ENCODE measurements at places on chromosomes 5 and 9. TPM values are rescaled to one million over a fixed set of nuclear protein-coding genes. Genes with fewer than 3 reads are reported as not detected.
A peak's percentile ranks its signal among the peaks of the same experiment; 100 is the strongest.

Gene OTULINL
- 1.0 TPM for total RNA-seq

GRCh38 chr9:133953976-133954709 is 38.0 kb downstream of the VAV2 start:
- DNase-seq, result no peak

DNA sequence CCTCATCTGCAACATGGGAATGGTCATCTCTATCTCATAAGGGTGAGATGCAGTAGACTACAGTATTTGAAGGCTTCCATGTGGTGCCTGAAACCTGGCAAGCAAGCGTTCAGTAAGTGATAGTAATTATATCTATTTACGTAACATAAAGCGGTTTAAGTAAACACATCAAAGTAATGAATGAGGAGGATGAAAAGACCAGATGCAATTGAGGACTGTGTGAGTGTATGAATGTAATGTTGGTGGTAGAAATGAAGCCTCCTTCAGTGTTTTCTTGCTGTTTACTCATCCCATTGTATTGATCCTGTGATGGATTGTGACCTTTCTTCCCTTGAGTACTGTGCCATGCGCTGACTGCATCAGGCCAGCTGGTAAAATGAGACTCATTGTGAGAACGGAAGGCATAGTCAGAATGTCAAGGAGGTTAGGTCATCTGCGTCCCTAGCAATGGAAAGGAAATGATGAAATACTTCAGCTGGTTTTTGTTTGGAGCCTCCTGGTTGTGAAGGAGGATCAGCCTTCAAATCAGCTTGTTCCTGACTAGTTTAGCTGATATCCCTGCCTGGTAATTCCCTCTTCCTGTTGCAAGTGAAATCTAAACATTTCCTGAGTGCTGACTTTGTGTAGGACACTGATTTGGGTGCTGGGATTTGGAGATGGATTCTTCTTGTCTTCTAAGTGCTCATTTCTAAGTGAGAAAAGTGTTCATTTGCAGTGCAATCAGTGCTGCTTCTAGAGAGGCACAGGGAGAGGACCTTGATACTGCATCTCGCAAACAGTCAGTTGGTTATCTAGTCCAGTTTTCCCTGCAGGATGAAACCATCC is 35.6 kb downstream of the TNFSF8 start:
- peak; percentile 88 for DNase-seq

DNA sequence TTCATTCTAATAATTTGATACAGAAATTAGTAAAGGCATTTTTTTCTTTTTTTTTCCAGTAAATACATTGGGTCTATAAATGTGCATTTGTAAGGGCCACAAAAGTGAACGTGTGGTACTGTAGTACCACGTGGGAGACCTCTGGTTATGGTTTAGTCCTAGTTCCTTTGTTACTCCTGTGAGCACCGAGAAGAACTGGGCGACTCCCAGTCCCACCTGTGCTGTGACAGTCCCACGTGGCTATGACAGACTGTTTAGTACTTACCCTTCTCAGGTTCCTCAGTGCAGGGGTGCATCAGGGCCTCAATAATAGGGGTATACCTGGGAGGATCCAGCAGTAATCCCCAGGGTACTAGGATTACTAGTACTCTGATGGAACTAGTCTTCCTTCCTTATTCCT is 49.3 kb downstream of the LRRC70 start:
- no peak for DNase-seq

- no peak for DNase-seq
Observed at GRCh38 chr9:133710661-133711427, 27.3 kb downstream of the SARDH start.

DNA sequence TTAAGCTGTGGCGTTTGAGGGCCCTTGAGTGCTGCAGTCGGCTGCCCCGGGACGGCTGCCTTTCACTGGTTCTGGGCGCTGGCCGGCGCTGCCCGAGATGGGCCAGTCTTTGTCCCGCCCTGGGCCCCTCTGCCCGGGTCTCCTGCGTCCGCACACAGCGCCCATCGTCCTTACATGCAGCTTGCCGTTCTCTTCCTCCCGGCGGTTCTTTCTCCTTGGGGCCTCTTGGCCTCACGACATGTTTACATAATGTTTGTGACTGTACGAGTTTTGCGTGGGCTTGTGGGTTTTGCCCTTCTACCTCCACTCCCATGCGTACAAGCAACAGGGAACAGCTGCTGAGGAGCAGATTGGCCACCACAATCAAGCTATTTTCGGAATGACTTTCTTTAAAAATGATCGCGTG is 618 bp downstream of the TNPO1 start:
- no peak for DNase-seq

DNA sequence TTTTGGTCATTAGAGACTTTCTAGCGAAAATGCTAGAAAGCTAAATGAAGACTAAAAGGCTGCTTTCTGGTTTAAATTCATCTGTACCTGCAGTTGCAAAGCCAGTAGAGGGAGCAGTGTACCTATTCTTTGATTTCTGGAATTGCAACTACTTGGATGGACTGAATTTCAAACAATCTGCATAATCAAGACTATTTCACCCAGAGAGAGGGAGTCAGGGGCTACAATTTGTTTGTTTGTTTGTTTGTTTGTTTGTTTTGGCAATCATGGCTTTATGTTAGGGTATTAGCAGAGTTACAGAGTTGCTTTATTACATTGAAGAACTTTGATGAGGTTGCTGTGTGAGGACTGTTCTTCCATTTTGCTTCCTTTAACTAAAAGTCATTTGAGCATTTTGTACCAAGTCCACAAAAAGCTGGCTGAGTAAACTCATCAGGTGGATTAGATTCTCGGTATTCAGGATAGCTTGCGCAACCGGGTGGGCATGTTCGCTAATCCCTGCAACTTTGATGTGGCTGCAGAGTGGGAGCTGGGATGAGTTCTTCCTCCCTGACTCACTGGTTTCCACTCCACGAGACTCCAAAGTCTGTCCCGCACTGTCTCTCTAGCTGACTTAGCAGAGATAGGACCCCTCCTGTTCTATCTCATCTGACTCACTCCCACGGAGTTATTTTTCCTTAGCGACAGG is 80.0 kb upstream of the TUT7 start:
- peak; percentile 71 for DNase-seq

GRCh38 chr5:131416729-131417128 is 152.9 kb downstream of the CDC42SE2 start:
- no peak for DNase-seq

DNA sequence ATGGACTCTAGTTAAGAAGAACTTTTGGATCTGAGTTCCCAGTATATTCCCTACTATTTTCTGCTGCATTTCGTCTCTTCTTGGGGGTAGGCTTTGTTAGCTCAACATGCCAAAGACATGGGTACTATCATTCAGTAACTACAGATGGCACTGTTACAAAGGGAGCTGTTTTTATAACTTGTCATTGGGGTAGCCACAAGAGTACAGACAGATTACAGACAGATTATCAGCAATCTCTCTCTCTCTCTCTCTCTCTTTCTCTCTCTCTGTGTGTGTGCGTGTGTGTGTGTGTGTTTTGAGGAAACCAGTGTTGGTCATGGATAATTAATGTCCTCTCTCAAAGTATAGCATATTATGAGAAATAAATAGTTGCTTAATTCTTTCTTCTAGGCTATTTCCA is 116.1 kb downstream of the WDR70 start:
- no peak for DNase-seq

GRCh38 chr5:97208184-97208713 is 25.2 kb upstream of the RIOK2 start:
- DNase-seq, result no peak

- DNase-seq, result no peak
Observed at GRCh38 chr5:150305095-150305494, 2.4 kb upstream of the ARSI start.

DNA sequence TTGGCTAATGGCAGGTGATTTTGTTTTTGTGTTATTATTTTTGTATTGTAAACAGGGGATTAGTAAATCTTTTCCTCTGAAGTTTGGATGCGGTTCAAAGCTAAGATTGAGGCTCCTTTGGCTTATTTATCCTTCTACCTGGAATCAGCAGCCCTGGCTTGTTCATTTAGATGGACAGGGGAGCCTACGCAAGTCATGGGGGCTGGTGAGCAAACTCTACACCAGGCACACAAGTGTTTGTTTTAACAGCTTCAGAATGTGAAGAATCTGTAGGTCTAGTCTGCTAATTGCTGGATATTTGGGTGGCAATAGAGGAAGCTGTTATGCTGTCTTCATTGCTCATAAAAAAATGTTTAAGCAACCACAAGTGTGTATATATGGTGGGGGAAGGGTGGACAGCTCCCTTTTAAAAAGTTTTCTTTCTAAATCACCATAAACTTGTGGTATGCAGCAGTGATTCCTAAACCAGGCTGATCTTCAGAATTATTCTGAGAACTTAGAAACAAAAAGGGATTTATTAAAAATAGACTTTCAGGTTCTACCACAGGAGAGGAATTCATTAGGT is 20.7 kb downstream of the ZNF462 start:
- no peak for DNase-seq

Gene EFNA5
- 24.6 TPM for total RNA-seq

GRCh38 chr9:96318921-96319565 is 17.1 kb upstream of the HSD17B3 start:
- DNase-seq, result no peak

DNA sequence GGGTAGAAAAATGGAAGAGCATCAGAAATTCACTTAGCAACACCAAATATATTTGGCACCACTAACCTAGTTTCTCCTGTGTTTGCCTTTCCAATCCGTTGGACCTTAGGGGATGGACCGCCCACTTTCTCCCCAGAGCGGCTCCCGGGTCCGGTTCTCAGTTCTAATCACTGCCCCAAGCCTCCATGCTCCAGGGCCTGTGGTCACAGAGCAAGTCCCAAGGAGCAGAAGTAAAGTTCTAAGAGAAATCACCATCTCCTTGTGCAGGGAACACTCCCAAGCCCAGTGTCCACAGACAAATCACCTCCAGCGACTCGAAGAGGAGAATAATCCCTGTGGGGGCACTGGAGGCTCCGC is 728 bp upstream of the SLC1A1 start:
- no peak for DNase-seq

DNA sequence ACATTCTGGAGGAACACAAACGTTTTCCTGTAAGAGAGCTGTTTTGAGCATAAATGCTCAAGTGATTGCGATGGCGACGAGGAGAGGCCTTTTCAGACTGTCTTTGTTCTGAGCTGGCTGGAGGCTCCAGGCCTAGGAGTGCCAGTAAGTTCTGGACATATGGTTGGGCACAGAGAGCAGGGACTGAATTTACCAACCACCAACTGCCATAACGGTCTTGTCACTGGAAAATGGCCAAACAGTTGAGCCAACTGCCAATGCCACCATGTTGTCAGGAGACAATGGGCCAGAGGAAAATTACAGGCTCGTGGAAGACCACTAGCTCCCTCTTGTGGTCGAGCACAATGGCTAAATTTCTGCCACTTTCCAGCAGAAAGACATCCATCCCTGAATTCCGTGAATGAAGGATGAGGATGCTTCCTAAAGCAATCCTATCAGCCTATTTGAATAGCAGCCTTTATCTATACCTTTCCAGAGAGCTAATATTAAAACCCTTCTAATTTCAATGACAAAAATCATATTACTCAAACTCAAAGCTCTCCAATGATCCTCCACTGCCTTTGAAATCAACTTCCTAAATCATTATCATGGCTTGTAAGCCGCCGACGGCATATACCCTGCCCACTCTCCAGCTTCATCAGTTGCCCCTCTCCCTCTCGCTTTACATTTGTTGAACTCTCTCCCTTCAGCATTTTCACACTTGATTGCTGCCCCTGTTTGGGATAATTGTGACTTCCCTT is 66.9 kb upstream of the GLIS3 start:
- no peak for DNase-seq

Gene NUDT2
- 30.0 TPM for total RNA-seq

DNA sequence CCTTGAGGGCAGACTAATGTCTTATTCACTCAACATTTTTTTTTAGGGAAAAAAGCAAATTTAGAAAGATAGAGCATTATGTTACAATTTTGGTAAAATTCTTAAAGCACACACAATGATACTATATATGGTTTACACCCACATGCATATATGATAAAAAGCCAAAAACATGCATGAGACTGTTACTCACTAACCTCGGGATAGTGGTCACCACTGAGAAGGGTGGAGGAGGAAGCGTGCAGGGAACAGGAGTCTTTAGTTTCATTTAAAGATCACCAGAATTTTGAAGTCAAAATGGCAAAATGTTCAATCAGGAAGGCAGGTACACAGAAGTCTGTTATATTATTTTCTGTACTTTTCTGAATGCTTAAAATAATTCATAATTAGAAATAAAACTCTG is 9.2 kb downstream of the ARL15 start:
- DNase-seq, result no peak

DNA sequence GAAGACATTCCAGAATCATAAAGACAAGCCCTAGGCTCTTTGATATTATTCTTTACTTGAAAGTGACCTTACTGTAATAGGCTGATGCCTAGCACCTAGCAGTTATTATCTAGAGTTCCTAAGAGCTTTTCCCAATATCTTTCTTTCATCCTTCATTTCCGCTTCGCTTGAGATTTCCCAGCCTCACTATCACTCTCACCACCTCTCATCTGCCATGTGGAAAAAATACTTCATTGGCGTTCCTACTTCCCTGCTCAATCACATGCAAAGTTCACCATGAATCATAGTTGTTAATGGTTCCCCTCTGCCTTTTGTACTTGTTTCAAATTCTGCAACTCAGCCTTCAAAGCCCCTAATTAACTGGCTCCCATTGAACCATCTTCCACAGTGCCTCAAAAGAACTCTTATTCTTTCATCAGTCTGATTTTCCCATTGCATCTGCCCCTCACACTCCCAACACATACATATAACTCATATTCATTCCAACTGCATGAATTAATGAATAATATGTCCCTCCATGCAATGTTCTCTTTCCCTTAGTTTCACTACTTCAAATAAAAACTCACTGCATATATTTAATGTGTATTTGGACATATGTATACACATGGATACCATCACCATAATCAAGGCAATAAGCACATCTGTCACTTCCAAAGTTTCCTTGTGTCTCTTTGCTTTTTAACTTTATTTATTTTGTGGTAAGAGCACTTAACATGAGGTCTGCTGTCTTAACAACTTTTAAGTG is 221.6 kb downstream of the PARP8 start:
- DNase-seq, result no peak

Gene CTXN3
- not detected for total RNA-seq

All from kidney epithelial cell (primary cell).